Pancreas (tissue), 10 donors: ENCODE measurements at places on chromosomes 4 and X.

- no peak for DNase-seq
Measured at GRCh38 chrX:110477593-110478228, 119.1 kb downstream of the RTL9 start.

GRCh38 chr4:159506801-159507517 lies 404.1 kb downstream of the RAPGEF2 start:
- no peak for DNase-seq

DNA sequence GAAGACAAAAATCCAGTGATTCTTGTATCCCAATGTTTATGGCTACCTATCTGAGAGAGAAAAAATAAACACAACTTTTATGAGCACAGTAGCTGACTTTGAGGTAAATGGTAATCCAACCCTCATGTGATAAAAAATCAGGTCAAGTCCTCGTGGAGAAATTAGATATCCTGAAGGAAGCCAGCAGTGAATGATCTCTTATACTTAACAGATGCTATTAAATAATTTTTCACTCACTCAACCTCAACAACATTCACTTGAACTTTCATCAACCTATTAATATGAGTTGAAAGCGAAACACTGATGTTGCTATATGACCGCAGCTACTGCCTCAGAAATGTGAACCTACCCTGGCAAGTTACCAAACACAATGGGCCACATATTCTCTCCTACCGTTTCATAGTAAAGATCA lies 105.4 kb downstream of the GPC3 start:
- no peak for DNase-seq

GRCh38 chr4:161799710-161800109 lies 364.1 kb downstream of the FSTL5 start:
- no peak for DNase-seq

GRCh38 chr4:15254236-15254880 lies 173.5 kb upstream of the C1QTNF7 start:
- no peak for DNase-seq

GRCh38 chrX:122219226-122219625 lies 964.9 kb upstream of the GRIA3 start:
- no peak for DNase-seq

- no peak for DNase-seq
Measured at GRCh38 chr4:37909332-37910090, 18.6 kb downstream of the TBC1D1 start.

DNA sequence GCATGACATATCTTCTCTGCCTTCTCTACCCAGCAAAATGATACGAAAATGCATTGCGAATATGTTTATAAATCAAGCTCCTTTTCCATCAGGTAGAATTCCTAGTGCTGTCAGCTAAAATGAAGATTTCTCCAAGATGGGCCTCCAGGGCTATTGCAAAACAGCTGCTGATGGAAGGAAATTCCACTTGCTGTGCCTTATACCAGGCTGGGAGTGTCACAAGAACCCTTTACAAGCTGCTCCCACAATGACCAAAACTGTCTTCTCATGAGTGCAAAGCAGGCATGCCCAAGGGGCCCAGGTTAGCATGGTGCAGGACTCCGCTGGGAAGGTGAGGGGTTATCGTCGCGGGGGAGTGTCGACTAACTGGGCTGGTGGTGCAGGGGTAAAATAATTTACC lies 8.7 kb downstream of the HNRNPH2 start:
- no peak for DNase-seq

- no peak for DNase-seq
Measured at GRCh38 chr4:78721747-78722146, 54.4 kb upstream of the BMP2K start.

GRCh38 chr4:6504900-6505496 lies 32.6 kb upstream of the PPP2R2C start:
- DNase-seq: no peak

DNA sequence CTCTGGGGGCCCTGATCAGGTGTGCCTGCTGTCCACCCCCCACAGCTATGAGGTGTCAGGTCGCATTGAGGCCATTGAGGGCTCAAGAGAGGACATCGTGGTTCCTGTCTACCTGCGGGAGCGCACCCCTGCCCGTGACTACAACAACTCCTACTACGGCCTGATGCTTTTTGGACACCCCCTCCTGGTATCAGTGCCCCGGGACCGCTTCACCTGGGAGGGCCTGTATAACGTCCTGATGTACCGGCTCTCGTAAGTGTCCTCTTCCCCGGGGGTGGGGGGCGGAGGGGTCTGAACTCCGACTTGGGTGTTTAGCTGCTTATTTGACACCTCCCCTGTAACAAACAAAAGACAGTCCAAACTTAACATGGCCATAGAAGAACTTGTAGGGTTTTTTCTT lies 10.5 kb downstream of the USP11 start:
- no peak for DNase-seq

- DNase-seq: no peak
Measured at GRCh38 chr4:101197350-101197749, 150.0 kb downstream of the PPP3CA start.

- DNase-seq: no peak
Measured at GRCh38 chr4:126395664-126396063, 1080.9 kb downstream of the FAT4 start.

- no peak for DNase-seq
Measured at GRCh38 chrX:124938715-124939114, 381.0 kb upstream of the TEX13C start.

- no peak for DNase-seq
Measured at GRCh38 chr4:18388039-18388438, 366.5 kb upstream of the LCORL start.

DNA sequence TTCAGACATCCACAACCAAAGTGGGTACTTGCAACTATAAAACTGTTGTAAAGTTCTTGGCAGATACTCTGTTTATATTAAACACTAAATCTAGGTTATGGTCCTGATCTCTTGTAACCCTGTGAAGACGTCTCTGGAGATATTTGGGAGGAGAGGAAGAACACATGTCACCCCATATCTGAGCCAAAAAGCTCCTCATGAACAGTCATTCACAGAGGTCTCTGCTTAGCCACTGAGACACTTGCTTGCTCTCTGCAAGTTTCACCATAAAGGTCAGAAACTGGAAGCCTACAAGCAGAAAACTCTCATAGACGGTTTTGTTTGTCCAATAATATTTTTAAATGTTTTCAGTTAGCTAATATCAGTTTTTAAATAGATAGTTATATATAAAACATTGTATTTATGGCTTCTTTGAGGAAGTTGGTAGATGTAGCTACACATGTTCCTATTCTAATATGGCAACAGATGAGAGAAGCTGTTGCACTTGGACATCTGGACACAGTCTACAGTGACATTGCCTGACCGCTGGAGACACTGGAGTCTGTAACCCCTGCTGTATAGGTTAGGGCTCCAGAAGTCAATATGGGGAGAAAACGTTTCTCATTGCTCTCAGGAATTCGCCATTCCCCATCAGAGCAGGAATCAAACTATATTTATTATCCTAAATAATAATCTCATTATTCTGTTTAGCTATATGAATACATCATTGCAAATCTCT lies 73.6 kb downstream of the C4orf46 start:
- DNase-seq: no peak
